Inflammatory macrophage (primary cell): ENCODE measurements at places on chromosomes 11 and 22.

GRCh38 chr22:19775496-19776325, 15.1 kb downstream of the TBX1 start:
- no peak for DNase-seq

DNA sequence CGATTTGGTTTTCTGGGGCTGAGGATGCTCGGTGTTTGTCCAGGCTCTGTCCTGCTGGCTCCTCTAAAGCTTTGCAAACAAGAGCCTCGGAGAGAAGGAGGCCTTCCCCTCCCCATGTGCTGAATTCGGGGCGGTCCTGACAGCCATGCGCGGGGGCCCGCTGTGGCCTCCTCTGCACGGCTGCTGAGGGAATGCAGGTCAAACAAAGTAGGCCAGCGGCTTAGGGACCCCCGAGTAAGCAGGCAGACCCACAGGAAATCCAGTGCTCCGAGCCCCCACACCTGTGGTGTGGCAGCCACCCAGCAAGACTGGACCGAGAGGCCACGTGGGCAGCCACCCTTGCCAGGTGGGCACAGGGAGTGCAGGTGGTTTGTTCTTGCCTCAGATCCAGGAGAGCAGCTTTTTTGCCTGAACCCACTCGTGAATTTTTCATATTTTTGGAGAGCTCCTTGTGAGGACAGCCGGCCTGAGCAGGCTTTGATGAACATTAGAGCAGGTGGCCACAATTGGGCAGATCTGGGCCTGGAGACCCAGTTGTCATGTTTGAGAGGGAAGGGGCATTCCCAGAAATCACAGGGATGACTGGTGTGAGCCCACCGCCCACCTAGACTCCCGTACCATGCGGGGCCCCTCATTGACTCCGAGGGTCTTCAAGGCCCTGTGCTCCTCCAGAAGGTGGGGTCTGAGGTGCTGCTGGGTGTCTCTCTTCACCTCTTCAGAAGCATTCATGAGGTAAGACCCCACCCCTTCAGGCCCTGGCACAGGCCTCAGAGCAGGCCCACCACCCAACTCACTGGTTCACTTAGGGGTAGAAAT, 43.0 kb upstream of the KCNQ1OT1 start:
- no peak for DNase-seq

DNA sequence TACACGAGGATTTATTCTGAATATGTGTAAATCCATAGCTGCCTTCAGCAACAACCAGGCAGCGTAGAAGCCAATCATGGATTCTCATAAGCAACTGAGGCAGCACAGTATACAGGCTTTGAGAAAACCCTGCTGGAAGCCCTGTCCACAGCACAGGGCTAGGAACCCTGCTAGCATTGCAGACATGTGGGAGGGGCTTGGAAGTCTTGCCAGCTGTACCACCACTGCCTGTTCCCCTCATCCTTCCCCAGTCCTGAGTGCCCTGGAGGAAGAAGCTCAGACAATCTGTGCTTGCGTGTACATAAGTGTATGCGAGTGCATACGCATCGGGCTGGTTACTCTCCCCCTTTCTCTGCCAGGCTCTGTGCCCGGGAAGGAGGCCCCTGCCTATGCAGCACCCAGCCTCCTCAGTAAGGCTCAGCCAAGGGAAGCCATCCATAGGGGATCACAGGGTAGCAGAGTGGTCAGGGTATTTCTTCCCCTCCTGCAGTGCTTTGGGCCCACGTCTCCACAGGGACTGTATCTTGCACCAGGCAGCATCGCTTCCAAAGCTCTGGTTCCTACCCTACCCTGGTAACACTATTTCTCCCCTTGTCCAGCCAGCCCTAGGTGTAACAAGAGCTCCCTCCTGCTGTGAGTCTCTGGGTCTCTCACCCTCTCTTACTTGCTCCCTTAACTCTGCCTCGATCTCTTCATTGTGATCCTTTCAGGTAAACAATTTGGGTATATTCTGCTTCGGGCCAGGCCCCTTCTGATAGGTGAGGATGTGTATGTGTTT, 90.5 kb downstream of the GALNT18 start:
- DNase-seq = no peak

DNA sequence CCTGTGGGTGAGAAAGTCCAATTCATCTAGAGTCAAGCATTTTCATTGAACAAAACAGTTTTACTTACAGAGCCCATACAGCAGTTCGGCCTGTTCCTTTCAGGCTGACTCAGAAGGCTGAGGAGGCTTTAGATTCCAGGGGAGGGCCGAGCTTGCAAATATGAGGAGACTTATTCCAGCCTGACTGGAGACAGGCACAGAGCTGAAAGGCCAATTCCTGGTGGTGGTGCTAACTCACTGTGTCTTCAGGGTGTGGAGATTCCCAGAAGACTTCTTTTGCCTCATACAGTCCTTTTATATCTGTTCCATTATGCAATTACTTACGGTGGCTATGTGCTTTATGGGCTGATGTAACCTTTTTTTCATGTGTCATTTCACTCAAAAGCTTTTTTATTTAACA, at the start of gene OR51E2:
Gene OR51E2, minus strand, starts transcription at position 269 of the 400 bp plus-strand sequence. CDS start 15,142 bp downstream, outside the sequence.
- DNase-seq = no peak

DNA sequence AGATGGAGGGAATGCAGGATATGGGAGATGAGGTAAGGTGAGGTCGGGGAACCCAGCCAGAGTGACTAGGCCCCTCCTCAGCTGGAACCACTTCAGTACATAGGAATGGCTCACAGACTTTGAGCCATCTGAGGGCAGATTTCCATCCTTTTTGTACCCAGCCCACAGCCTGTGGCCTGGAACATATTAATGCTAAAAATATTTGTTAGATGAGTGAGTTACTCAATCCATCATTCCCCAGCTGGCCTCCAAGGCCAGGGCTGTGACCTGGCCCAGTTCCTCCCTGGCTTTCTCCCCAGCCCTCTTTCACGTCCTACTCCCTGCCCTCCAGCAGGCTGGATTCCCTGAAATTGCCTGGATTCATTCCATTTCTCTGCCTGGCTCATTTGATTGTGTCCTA, 57.2 kb upstream of the PRDM11 start:
- no peak for DNase-seq

DNA sequence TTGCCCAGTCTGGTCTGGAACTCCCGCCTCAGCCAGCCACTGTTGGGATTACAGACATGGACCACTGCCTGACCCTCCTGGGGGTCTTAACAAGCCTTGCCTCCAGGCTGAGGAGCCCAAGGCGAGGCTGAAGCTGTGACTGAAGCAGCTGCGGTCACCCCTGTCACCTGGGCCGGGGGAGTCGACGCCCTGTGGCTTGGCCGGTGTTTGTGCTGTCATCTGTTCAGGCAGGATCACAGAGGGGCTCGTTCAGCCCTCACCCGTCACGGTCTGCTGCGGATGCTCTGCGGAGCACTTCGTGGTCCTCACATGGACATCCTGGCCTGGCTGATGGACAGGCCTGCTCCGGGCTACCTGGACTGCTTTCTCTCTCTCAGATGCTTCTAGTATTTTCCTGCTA, 23.8 kb downstream of the TRMU start:
- no peak for DNase-seq

- no peak for DNase-seq
Measured at GRCh38 chr11:92424281-92424680, 199.7 kb downstream of the FAT3 start.

DNA sequence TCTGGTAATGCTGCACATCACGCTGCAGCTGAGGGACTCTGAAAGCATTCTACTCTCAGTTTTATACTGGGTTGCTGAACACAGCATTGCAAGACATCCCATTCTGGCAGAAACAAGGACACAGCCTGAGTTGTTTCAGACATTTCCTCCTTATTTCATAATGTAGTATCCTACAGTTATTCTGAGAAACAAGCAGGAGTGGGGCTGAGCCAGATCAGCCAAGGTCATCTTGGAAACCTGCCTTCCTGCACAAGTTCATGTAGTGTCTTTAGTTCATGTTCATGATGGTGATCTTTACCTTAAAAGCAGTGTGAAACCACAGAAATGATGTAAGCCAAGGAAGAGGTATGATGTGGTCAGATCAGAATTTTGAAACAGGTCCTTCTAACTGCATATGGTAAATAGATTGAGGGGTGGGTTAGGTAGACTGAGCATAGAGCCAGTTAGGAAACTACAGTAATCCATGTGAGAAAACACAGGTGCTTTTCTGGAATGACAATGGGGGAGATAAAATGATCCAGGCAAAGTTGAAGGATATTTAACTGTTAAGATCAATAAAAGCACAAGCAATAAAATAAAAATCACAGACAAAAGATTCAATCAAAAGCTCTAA, 1686.8 kb downstream of the LRRC4C start:
- DNase-seq = no peak

- DNase-seq = no peak
Measured at GRCh38 chr22:37292641-37293040, 10.3 kb downstream of the CYTH4 start.

DNA sequence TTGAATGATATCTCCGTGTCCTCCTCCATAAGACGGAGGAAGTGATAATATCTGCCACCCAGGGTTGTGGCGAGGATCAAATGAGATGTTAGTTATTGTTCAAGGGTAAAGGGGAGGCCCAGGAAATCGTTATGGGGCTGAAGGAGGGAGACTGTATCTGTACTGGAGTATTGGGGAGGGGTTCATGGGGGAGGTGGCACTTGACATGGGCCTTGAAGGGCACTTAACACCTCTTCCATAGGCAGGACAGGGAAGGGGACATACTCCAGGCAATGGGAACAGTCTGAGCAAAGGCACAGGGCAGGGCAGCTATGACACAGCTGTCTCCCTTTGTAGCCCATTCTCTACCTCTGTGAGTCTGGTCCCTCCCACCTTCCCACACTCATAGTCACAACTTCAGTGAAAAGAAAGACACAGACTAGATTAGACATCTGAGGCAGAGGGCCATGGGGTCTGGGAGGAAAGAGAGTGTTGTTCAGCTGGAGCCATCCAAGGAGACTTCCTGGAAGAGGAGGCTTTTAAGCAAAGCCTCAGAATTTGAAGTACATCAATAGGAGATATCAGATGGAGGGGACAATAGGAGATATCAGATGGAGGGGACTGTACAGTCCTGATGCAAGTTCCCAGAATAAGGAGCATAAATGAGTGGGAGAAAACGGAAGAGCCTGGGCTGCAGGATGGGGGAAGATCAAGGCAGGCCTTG, 15.8 kb upstream of the DGKZ start:
- peak; percentile 30 for DNase-seq

DNA sequence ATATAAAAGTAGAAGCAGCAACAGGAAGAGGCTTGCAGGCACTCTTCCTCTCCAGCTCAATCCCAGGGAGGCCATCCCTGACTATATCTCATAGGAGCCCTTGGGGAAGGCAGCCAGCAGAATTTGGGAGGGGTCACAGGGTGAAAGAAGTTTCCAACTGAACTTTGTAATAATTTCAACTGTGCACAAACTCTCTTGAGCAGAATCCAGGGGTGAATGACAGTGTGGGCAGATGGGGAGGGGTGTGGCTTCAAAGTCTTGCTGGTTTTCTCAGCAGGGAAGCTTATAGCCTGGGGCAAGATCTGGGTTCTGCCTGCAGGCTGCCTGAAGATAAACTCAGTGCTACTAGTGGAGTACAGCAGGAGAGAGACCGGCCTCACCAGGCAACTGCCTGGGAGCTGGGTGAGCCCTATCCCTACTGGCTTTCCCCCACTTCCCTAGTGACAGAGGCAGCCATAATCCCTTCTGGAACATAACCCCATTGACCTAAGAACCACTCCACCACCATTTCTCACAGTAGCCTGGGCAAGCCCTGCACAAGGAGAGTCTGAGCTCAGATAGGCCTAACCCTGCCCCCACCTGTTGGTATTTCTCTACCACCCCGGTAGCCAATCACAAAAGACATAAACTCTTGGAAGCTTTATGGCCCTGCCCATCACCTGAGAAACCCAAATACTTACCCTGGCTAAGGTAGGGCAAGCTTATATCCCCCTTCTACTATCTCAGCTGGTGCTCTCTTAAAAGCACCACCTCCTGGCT, 17.8 kb upstream of the TTC12 start:
- no peak for DNase-seq

- DNase-seq = no peak
Measured at GRCh38 chr11:79026803-79027445, 413.9 kb downstream of the TENM4 start.

- DNase-seq = peak; percentile 73
Measured at GRCh38 chr11:65927904-65928397, 8.7 kb downstream of the DRAP1 start.

DNA sequence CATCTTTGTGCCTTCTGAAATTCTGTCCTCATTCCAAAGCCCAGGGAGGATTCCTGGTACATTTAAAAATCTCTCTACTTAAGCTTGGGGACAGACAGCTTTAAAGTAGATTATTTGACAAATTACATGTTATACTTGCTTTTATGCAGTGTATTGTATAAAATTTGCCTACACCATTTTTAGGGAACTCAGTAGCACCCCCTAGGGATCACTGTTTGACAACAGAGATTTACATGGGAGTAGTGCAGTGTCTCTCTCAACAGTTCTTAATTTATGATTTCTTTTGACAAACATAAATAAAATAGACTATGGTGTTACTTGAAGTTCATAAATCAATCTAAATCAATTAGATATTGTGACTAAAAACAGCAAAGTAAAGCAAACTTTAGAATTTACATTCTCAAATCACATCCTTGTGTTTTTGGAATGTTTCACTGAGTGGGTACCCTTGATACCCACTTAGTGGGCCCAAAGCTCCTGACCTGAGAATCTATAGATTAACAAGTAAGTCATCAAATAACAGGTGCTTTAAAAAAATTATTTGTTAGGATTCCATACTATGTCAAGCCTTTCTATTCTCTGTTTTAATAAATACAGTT, 428.8 kb downstream of the DYNC2H1 start:
- no peak for DNase-seq
